ENCODE measurements at places on chromosomes 12 and 14. TPM values are rescaled to one million over a fixed set of nuclear protein-coding genes. Genes with fewer than 3 reads are reported as not detected.

DNA sequence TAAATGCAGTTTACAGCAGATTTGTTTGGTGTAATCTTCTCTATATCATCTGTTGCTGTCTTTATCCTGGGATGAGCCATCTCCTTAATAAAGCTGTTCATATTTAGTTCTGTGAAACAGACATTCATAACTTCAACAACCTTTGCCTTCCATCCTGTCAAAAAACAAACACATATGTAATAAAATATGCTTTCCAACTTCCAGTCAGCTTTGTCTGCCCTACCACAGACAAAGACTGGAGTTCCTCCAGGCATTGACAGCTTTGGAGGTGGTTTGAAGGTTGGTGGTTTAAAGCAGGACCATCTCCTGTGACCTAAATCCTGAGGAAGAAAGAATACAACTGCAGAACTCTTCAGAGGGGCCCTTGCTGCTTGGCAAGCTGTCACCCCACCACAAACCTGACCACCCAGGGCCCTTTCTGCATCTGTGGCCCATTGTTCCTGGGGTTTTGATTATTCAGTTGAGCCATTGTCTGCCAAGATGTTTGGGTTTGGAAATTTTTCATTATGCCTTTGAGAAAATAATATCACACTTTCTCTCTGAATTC, 28.2 kb upstream of the PTGR2 start:
- H3K27ac ChIP-seq, result no peak overlapping the region
- H3K36me3 ChIP-seq, result no peaks in the 10 kb centered on the region
- no peaks in the 10 kb centered on the region for H3K4me1 ChIP-seq
- no peak overlapping the region for H3K4me3 ChIP-seq
- no peak for DNase-seq
- H3K27me3 ChIP-seq, result peaks cover 2% of the 10 kb centered on the region

DNA sequence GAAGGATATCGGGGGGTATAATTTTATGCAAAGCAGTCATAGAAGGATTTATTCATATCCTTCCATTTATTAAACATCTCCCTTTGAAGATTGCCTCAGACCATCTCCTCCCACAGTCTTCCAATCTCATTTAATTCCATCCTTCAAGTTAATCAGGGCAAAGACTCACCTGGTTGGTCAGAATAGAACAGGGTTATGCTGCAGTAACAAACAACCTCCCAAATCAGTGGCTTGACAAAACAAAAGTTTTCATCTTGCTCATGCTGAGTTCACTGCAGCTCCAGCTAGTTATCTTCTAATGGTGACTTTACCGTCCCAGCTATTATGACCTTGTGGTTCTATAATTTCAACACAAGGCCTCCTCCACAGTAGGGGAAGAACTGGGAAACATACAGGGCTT, 48.8 kb upstream of the MTERF2 start:
- no peak overlapping the region for H3K27ac ChIP-seq
- no peak overlapping the region for H3K4me3 ChIP-seq
- no peaks in the 10 kb centered on the region for H3K36me3 ChIP-seq
- H3K27me3 ChIP-seq, result no peaks in the 10 kb centered on the region
- H3K4me1 ChIP-seq, result no peaks in the 10 kb centered on the region

DNA sequence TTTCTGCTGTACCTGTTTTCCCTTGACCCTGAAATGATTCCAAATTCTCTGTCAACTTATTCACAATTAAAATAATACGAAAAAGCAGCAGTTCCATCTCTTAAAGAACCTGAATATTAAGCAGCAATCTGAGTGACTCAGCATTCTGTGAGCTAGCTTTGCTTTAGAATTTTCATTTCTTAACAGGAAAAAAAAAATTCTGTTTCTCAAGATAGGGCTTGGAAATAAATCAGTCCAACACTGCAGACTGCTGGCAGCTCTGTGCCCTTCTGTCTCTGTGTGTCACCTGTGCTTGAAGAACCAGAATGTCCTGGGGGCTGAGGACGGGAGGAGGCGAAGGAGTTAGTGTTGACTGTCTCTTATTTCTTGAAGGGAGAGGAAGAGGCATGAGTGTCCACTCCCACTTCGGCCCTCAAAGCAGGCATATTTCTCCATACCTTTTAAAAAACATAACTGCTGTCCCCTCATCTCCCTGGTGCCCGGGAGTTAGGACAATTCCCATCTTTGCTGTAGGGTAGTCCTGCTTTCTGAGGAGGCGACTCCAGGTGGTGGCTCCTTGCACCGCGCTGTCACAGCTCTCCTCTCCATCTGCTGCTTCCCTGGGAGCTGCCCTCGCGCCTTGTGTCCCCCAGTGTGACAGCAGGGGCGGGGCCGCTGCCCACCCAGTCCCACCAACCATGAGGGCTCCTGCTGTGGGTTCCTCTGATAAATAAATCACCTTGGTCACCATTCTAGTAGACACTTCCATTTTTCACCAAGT, 203.1 kb downstream of the CALM1 start:
- no peaks in the 10 kb centered on the region for H3K4me1 ChIP-seq
- H3K27me3 ChIP-seq, result no peaks in the 10 kb centered on the region
- H3K27ac ChIP-seq, result no peak overlapping the region

GRCh38 chr12:42961395-42961794, 371.8 kb upstream of the PRICKLE1 start:
- H3K27ac ChIP-seq, result no peak overlapping the region
- H3K4me1 ChIP-seq, result no peaks in the 10 kb centered on the region
- H3K27me3 ChIP-seq, result no peaks in the 10 kb centered on the region
- H3K36me3 ChIP-seq, result no peaks in the 10 kb centered on the region
- no peak overlapping the region for H3K4me3 ChIP-seq

- no peaks in the 10 kb centered on the region for H3K4me1 ChIP-seq
- no peak overlapping the region for H3K27ac ChIP-seq
- DNase-seq, result no peak
Measured at GRCh38 chr14:100539766-100540140, 47.5 kb downstream of the BEGAIN start.

DNA sequence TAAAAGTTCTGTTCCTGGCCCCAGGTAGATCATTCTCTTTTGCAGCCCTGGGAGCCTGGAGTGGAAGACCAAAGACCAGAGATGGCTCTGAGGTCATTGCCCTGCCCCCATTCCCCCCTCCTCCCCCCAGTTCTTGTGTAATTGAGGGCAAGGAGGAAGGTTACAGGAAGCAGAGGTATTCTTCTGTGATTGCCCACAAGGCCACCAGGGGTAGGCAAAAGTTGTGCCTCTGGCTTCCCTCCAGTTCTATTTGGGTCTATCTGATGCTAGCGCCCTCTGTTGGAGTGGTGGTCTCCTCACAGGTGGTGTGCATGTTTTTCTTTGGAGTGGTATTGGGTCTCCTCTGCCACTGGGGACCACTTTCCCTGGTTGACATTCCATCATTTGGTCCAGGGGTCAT, 41.2 kb upstream of the CRY1 start:
- no peak overlapping the region for H3K4me3 ChIP-seq
- H3K27me3 ChIP-seq, result no peaks in the 10 kb centered on the region
- peak; percentile 32 for DNase-seq

- no peaks in the 10 kb centered on the region for H3K27me3 ChIP-seq
- no peaks in the 10 kb centered on the region for H3K4me1 ChIP-seq
- H3K27ac ChIP-seq, result no peak overlapping the region
- H3K36me3 ChIP-seq, result no peaks in the 10 kb centered on the region
Measured at GRCh38 chr12:88267630-88268029, 125.5 kb downstream of the TMTC3 start.

DNA sequence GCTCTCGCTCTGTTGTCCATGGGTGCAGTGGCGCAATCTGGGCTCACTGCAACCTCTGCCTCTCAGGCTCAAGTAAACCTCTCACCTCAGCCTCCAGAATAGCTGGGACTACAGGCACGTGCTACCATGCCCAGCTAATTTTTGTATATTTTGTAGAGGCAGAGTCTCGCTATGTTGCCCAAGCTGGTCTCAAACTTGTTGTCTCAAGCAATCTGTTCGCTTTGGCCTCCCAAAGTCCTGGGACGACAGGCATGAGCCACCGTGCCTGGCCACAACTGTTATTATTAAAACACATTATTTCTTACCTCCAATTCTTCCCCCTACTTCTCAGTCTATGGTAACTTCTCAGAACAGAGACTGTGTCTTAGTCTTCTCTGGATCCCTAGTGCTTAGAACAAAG, 143.3 kb downstream of the DICER1 start:
- H3K27ac ChIP-seq, result no peak overlapping the region
- no peaks in the 10 kb centered on the region for H3K4me1 ChIP-seq
- no peak overlapping the region for H3K4me3 ChIP-seq
- H3K27me3 ChIP-seq, result peaks cover 8% of the 10 kb centered on the region
- H3K36me3 ChIP-seq, result no peaks in the 10 kb centered on the region
- no peak for DNase-seq

DNA sequence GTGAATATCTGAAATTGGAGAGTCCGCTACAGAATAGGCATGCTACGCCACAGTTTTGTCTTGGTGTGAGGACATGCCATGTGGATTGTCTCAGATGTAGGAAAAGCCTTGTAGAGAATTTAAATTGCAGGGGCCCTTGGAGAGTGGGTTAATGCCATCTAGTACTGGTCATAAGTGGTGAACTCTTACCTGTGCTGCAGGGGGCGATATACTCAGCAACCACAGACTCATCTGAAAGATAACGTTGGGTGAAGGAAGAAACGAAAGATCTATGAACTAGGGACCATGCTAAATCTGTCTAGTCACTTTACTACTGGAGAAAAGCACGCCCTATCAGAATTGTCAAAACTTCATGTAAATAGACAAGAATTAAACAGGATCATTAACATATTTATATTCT, 33.7 kb upstream of the A2M start:
- DNase-seq, result no peak
- peaks cover 3% of the 10 kb centered on the region for H3K36me3 ChIP-seq
- no peak overlapping the region for H3K4me3 ChIP-seq
- H3K27me3 ChIP-seq, result no peaks in the 10 kb centered on the region
- no peaks in the 10 kb centered on the region for H3K4me1 ChIP-seq
- H3K27ac ChIP-seq, result no peak overlapping the region

DNA sequence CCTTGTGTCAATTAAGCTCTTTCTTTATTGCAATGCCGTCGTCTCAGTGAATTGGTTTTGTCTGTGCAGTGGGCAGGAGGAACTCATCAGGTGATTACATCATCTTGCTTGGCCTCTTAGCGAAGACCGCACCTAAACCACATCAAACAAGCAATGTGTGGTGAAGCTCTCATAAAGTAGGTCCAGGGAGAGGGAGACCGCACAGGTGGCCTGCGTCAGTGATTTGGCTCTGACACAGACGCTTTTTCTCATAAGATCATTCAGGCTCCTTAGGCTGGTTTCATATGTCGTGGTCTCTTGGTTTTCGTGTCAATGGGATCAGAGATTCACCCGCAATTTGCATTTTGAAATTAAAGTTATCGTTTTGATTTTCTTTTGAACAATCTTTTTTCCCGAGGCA, 6.7 kb upstream of the TESC start:
- no peaks in the 10 kb centered on the region for H3K27me3 ChIP-seq
- H3K4me1 ChIP-seq, result peaks cover 8% of the 10 kb centered on the region
- peak; percentile 44 for DNase-seq
- no peak overlapping the region for H3K4me3 ChIP-seq
- no peaks in the 10 kb centered on the region for H3K36me3 ChIP-seq

GRCh38 chr14:88563845-88564244, 1.0 kb downstream of the ZC3H14 start:
- H3K36me3 ChIP-seq, result peaks cover 15% of the 10 kb centered on the region
- peaks cover 10% of the 10 kb centered on the region for H3K27me3 ChIP-seq
- peak overlapping the region; percentile 72 for H3K4me3 ChIP-seq

DNA sequence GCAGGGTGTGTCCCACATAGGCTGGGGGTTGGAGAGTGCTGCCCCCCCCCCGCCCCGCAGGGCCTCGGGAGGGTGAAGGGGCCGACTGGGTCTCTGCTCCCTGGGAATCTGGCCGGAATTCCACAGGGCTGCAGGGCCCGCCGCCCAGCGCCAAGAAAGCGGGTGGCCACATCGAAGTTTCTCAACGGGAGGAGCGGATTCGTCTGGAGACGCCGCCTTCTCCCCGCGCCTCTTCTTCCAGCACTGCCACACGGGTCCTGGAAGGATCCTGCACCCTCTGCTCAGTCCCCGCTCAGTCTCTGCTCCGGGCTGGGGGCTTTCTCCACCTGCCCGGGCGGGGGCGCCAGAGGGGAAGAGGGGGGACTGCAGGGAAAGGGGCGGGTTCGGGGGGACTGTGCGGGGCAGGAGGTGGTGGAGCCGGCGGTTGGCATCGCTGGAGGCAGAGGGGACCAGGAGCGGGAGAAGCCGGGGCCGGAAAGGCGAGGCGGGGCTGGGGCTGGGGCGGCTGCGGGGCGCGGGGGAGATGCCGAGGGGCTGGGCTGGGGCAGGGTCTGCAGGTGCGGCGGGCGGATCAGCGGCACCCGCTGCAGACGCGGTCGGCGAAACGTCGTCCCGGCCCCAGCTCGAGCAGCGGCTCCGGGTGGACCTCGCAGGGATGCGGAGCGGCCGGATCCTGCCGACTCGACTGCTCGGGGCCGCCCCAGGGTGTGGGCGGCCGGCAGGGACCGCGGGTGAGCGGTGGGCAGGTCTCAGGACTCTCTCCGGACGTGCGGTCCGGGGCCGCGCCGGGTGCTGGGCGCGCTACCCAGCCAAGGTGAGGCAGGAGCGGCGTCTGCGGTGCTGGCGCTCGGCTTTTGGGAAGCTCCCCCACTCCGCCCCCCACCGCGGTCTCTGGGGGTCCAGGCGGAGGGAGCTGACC, 811.4 kb upstream of the TMEM132C start:
- H3K4me1 ChIP-seq, result no peaks in the 10 kb centered on the region
- H3K27me3 ChIP-seq, result peaks cover 24% of the 10 kb centered on the region
- no peaks in the 10 kb centered on the region for H3K36me3 ChIP-seq
- no peak overlapping the region for H3K4me3 ChIP-seq
- H3K27ac ChIP-seq, result no peak overlapping the region
- no peak for DNase-seq

DNA sequence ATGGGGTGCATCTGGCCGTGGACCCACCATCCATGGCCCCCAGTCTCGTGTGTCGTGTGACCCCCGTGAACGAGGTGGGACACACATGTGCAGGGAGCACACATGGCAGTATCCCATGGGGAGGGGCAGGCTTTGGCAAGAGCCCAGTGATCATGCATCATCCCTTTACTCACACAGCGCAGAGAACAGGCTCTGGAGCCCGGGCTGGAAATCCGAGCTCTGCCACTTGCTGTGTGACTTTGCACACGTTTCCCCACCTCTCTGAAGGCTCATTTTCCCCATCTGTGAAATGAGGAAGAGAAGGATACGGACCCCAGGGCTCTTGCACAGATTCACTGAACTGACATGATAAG, 119.9 kb downstream of the PHETA1 start:
- no peak for DNase-seq
- H3K4me3 ChIP-seq, result no peak overlapping the region
- H3K4me1 ChIP-seq, result no peaks in the 10 kb centered on the region
- H3K36me3 ChIP-seq, result no peaks in the 10 kb centered on the region

The CEBPE gene
- total RNA-seq, result 0.62 TPM

The LALBA gene
- total RNA-seq, result not detected

The INSM2 gene
- not detected for total RNA-seq

The ADGRD1 gene
- total RNA-seq, result 0.43 TPM

The CBX5 gene
- 46.3 TPM for total RNA-seq

The KSR2 gene
- total RNA-seq, result 0.10 TPM
